ENCODE measurements at places on chromosomes 3 and 15.
A peak's percentile ranks its signal among the peaks of the same experiment; 100 is the strongest.

- no peak for DNase-seq
Observed at GRCh38 chr3:180888992-180889560, 23.4 kb upstream of the FXR1 start.

DNA sequence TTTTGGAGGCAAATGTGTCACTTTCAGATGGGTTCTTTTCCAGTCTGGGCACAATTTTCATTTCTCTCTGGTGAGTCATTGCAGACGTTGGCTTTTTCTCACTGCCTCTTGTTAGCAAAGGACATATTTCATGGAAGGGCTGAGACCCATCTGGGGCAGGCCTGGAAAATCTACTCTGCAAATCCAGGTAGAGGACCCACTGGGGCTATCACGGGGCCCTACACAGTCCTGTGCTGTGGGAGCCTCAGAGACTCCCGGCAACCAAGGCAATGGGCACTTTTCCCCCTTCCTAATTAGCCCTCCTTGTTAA, 58.0 kb downstream of the HRH1 start:
- no peak for DNase-seq

GRCh38 chr15:36753173-36753572, 173.7 kb downstream of the CDIN1 start:
- no peak for DNase-seq

GRCh38 chr15:61500951-61501620, 272.0 kb upstream of the RORA start:
- no peak for DNase-seq

DNA sequence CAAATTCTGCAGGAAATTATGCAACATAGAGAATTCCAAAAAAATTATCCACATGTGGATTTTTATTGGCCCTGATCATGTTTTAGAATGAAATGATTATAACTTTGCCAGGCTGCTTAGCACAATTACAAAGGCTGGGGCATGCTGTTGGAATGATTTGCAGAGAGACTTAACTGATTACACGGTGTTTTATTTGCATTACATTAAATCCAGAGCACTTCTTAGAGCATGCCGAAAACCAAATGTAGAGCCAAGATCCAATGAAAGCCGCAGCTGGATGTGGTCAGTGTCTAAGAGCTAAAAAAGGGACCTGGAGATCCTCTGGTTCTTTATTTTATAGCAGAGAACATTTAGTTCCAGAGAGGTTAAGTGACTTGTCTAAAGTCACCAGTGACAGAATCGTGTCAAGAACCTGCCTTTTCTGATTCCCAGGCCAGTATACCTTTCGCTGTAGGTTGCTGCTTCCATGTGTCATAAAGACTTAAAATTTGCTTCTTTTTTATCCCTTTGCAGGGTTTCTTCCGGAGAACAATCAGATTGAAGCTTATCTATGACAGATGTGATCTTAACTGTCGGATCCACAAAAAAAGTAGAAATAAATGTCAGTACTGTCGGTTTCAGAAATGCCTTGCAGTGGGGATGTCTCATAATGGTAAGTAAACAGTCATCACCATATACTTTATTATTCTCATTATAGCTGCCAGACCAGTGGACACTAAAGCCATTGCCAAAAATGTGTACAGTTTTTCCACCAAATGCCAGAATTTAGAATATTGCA, 92.0 kb upstream of the TSEN2 start:
- DNase-seq, result no peak

GRCh38 chr15:59437142-59437816, 707 bp upstream of the FAM81A start:
- DNase-seq, result no peak

- no peak for DNase-seq
Observed at GRCh38 chr3:108511055-108511454, 659 bp upstream of the MYH15 start.

DNA sequence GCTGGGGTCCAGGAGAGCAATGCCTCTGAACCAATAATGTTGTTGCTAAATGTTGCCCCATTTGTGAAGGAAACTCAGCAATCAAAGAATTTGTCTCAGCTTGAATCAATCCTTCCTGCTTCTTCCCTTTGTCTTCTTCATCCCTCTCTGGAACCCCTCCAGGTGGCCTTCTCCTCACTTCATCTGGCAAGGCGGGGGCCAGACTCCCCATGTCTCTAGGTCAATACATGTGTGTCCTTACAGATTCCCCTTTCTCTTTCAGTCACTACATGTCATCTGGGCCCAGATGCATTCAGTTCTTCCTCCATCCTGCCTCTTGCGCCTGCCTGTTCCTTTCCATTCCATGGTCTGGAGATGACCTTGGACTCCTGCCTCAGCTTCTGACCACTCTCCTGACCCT, 8.0 kb upstream of the LTF start:
- DNase-seq, result no peak

DNA sequence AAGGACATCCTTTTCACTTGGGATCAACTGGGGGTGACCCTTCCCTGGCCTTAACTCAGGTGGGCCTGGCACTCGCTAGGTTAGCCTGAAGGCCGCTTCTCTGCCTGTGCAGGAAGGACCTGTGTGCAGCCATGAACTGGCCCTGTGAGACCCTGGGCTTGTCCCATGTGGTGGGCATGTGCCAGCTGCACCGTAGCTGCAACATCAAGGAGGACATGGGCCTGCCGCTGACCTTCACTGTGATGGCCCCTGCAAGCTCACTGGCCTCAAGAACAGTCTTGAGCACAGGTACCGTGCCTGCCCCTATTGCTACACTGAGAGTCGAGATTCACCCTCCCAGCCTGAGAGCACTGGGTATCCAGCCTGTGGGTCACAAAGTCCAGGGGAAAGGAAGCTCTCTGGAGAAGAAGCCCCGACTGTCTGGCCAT, 43.0 kb downstream of the SAXO2 start:
- no peak for DNase-seq

DNA sequence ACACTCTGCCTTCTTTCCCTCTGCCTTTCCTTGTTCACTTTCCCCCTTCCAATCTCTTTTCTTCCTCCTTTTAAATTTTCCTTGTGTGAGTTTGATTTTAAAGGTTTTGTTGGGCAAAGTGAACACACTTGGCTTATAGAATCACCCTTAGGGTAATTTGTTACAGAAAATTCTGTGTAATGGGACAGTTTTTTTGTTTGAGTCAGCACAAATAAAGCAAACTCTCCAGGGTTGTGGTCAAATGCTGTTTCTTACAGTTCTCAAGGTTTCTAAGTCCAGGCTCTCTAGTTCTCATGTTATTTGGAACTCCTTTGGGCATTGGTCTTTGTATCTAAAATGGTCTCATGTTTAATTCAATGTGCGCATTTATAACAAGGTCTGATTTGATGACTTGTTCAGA, 307.1 kb downstream of the PTPRG start:
- DNase-seq, result no peak

DNA sequence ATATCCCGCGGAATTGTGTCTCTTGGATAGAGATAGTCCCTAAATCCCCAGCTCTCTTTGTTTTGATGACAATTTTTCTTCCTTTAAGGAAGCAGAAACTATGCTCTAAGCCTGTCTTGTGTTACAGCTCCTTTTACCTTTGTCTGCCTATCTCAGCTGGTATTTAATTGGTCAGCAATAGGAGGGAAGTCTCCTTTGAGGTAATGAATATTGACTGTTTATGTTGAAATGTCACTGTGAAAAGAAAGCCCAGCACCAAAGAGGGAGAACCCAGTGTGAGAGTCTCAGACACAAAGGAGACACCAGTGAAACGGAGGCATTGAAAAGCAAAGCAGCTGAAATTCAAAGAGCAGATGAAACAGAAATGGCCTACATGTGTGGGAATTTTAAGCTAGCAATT, 372.6 kb downstream of the NR2F2 start:
- DNase-seq, result no peak

DNA sequence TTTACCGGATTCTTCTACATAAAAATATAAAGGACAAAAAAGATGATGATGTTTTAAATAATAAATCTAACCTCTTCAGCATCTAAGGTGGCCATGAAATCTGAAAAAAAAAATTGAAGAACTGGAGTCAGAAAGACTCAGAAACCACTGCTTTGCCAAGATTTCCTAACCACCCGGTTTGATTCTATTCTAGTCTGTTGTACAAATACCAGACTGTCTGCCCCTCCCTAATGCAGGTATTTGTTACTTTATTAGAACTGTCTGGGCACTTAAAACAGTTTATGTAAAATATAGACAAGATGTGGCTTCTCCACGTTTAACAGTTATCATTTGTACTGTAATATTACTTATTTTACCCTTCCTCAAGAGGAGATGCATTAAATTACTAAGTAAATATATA, 48.8 kb downstream of the UACA start:
- no peak for DNase-seq

GRCh38 chr15:85618956-85619491, 175.7 kb downstream of the KLHL25 start:
- peak; percentile 52 for DNase-seq

DNA sequence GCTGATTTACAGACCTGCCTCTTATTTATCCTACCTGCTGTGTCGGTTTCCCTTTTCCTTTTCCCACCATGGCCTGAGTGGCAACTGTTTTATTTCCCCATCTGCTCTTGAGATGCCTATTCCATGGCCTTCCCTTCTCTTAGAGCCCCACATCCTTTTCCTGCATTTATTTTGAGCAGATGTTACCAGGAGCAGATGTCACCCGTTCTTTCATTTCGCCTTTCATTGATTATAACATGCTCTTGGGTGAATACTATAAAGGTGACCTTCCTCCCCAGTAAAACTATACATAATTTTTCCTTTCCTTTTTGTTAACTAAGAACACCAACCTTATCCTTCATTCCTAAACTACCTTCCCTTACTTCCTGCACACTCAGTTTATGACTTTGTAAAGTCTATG, 8.5 kb upstream of the P2RY1 start:
- no peak for DNase-seq

DNA sequence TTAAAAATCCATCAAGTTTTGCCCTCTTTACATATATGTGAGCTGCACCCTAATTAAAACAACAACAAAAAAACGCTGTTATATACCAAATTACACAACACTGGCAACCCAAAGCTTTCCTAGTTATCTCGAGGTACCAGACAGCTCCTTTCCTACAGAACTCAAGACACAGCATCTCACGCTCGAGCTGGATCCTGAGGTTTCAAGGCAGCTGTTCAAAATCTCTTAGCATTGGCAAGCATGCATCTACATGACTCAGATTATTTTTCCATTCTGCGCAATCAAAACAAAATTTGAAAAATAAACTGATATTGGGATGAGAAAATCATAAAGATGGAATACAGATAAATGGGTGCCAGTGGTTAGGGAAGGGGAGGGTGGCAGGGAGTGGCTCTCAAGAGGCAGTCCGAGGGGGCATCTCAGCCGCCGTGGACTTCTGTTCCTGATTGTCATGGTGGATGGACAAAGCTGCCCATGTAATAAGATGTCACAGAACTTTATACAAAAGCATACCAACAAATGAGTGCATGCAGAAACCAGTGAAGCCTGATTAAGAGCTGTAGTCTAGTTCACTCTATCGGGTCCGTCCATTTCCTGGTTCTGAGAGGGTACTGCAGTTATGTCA, 91.5 kb downstream of the ADAMTS17 start:
- no peak for DNase-seq

GRCh38 chr15:27237319-27237939, 266.4 kb downstream of the GABRG3 start:
- DNase-seq, result no peak

- no peak for DNase-seq
Observed at GRCh38 chr3:170098753-170099152, 61.0 kb downstream of the GPR160 start.

DNA sequence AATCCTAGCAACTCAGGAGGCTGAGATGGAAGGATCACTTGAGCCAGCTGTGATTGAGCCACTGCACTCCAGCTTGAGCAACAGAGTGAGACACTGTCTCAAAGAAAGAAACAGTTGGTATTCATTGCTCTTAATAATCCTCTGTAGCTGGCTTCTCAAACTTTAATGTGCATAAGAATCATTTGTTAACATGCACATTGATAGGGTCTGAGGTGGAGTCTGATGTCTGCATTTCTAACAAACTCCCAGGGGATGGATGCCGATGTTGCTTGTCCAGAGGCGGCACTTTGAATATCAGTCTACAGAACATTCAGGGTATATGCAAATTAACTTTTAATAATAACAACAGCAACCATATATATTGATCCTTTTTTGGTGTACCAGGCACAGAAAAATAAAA, 39.9 kb downstream of the NKIRAS1 start:
- no peak for DNase-seq

- no peak for DNase-seq
Observed at GRCh38 chr15:92934716-92935115, 34.6 kb downstream of the CHD2 start.

GRCh38 chr15:96130734-96131133, 199.8 kb upstream of the NR2F2 start:
- no peak for DNase-seq

GRCh38 chr15:100958326-100959065, 39.3 kb downstream of the LRRK1 start:
- no peak for DNase-seq

- peak; percentile 42 for DNase-seq
Observed at GRCh38 chr3:177345049-177345972, 148.0 kb upstream of the TBL1XR1 start.

DNA sequence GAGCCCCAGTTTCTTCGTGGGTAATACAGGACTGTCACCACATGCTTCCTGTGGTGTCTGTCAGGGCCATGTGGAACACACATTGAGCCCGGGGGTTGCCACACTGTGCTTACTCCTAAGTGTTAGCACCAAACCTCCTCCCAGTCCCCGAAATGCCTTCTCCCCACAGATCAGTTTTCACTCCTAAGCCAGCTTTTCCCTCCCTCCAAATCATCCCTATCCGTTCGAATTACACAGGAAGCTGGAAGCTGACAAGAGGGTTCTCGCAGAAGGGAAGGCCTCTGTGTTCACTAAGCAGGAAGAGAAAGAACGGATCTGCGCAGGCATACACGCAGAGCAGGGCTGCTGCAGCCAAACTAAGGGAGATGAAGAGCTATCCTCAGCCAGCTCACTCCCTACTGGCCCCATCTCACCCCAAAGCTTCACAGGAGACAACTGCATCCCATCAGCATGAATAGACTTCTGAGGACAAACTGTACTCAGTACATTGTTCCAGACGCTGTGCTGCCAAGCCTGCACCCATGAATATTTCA, 32.3 kb downstream of the XXYLT1 start:
- no peak for DNase-seq

DNA sequence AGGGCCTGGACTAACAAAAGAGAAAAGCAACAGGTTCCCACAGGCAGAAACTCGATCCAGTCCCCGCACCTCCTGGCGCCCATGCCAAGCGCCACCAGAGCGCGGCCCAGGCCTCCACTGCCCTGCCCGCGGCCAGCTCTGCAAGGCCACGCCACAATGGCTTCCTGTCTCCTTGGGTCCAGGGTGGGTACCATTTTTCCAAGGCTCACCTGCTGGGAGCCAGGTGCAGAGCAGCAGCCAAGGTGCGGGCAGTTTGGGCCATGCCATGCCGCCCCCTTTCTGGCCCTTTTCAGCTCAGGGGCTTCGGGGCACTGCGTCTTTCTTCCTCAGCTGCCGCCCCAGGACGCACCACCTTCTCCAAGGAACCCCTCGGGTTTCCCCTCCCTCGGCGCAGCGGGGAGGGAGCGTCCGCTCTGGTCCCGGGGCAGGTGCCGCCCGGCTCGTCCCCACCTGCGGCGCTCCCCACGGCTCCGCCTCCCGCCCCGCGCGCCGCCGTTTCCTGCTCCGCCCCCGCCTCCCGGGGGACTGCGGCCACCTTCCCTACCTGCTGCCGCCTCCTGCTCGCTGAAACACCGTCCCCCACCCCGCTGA, at the start of gene ILDR1:
TSS of gene ILDR1 (minus strand) at position 437 of the 591 bp plus-strand sequence. CDS start at position 267, 170 bp downstream.
- no peak for DNase-seq
